ENCODE measurements at places on chromosomes 1 and 21.
A peak's percentile ranks its signal among the peaks of the same experiment; 100 is the strongest.

DNA sequence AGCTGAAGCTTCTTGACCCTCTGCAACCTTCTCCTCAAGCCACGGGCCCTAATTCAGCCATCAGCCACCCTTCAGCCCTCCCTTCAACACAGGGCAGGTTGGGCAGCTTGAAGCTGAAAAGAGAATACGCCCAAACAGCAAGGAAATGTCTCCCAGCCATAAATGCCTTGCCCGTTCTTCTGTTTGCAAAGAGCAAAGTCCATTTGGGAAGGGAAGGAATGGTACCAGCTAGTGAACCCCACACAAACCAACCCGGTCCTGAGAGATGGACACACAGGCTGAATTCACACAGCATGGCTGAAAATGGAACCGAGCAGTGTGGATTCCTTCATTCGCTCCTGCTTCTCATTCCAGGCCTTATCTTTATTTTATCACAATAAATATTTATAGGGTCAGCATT is 11.5 kb downstream of the PLEKHA6 start:
- no peak for DNase-seq

GRCh38 chr1:26771643-26772321 is 16.0 kb upstream of the PIGV start:
- peak; percentile 21 for DNase-seq

DNA sequence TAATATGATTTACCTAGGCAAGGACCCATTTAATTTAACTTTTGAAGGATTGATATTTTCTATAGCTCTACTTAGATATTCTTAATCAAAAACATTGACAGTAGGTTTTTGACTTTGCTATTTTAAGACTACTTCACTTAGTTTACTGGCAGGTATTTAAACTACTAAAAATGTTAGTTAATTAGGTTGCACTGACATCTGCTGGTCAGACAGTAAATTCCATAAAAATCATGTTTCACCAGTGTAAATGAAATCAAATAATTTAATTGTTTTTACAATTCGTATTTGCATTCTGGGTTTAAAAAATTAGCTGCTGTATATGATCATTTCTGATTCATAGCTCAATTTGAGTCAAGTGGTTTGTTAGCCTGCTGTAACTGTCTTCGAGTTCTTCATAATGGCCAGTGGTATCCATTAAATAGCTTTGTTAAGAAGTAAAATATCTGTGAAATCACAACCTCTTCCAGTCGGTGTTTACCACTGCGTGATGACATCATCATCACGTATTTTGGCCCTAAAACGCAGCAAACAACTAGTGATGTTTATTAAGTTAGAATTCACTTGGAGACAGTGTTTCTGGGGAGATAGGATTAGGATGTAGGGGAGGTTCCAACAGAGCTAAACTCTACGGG is 26.2 kb downstream of the EXTL2 start:
- DNase-seq: peak; percentile 54

- DNase-seq: no peak
Observed at GRCh38 chr1:107953556-107953955, 11.4 kb downstream of the VAV3 start.

- peak; percentile 45 for DNase-seq
Observed at GRCh38 chr1:43554444-43554992, 23.8 kb downstream of the PTPRF start.
